T-helper 1 cell (primary cell): ENCODE measurements at places on chromosomes 4 and X.

DNA sequence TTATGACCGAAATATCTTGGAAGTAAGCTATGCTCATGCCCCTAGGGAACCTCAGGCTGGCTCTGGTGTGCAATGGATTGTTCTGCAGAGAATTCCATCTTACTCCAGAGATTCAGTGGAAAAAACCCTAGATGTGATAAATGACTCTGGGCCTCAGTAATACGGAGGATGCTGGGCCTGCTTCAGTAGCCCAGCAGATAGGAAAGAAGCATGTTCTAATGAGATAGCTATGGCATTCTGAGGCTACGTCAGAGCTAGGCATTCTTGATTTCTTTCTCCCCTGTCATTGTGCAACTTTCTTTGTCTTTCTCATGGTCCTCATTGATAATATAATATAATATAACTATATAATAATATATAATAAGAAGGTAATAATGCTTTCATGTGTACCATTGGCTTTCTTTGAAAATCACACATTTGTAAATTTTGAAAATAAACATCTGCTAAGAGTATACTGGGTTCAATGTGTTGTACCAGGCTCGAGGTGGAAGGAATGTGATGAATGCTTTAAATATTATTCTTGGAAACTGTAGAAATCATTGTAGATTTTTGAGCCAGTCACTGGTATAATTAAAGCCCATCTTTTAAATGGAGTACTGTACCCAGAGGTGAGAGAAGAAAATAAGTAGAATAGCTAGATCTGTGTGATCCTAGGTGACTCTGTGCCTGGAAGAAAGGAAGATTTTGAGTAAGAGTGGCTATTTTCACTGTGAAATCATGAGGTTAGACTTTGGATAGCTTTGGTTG is 152.0 kb downstream of the IL15 start:
- DNase-seq = no peak

GRCh38 chr4:79334783-79335182 is 8.9 kb upstream of the NAA11 start:
- no peak for DNase-seq

GRCh38 chr4:33045334-33045733 is 2325.2 kb downstream of the PCDH7 start:
- DNase-seq = no peak

DNA sequence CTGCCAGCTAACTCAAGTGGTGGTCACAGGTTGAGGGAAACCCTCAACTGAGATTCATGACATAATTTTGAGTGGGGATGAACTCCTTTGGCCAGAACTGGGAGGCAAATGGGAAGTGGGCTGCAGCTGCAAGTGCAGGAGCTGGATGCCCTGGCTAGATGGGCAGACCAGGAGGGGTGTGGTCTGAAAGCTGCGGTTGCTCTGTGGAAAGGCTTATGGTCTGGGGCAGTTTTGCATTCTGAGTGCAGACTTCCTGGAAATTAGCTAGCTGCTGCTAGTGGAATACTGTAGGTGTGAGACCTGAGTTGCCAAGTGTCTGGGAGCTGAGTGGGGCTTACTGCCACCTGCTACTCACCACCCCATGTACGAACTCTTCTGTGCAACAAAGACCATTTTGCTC is 52.1 kb upstream of the NAP1L2 start:
- no peak for DNase-seq

DNA sequence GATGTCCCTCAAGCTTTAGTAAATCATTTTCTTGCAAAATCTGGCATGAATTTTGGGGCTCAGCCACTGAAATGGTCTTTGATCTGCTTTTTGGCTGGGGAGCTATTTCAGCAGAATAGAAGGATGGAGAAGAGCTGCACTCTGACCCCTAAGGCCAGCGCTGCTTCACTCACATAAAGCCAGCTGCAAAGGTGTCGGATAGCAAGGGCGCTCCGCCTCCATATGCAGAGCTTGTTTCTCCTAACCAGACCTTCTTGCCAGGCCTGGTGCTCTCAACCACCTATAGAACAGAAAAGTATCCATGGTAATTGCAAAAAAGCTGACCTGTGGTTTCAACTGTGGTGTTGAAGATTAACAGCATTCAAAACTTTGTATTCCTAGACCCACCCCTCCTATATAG is 24.1 kb upstream of the COQ2 start:
- DNase-seq = no peak

DNA sequence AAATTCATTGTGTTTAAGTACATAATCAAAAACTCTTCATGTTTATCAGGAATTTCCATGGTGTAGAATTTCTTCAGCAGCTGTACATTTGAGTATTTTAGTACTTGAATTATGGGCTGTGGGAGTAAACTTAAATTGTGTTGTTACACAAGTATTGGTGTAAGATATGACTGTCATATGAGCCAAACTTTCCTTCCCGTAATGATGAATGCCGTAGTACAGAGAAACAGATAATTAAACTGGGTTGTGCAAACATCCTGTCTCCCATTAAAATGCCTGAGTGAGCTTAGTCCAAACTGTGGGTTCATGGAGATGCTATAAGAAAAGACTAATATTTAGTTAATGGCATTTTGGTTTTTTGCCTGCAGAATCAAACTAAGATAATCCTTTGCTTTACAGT is 159.2 kb downstream of the SLC4A4 start:
- DNase-seq = no peak

DNA sequence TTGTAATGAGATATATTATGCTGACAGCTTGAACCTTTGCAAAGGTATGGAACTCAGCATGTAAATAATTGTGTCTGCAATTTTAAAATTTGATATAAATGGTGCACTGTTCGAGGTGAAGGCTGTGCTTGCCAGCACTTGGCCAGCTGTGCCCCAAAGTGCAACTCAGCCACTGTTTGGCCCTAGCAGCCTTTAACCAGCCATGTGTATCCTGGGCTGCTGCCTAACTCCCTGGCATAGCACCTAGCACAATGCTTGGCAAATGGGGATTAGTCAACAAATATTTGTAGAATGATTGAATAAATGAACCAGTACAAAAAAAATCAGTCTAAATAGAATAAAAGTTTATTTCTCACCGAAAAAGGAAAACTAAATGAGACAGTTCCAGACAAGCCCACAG is 83.8 kb upstream of the ZIC3 start:
- no peak for DNase-seq

DNA sequence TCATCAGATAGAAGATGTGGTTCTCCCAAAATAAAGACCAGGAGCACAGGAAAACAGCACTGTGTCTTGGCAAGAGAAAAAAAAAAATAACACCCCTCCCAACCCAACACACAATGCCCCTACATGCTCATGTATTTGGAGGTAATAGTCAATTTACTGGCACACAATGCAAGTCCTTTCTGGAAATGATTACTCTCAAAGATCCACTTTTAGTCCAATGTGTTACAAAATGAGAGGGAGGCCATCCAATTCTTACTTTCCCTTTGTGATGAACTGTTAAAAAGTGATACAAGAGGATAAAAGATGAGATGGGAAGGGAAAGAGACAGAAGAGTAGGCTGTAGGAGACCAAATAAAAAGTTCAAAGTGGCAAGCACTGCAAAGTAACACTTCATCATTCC is 180.3 kb upstream of the DKK2 start:
- no peak for DNase-seq

DNA sequence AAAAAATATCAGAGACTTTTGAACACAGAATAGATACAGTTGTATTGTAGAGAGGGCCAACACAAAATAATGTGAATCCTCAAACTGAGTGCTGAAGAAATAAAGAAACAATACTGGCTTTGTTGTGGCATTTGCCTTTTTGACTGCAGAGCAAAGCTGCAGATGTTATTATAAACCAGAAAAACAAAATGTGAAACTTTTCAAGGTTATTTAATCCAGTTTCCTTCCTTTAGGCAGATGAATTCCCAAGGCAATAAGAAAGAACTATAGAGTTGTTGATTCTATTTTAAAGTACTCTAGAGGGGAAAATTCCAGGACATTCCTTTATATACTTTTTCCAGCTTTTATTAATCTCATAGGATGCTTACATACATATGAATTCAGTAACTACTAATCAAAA is 186.8 kb downstream of the NDST4 start:
- DNase-seq = no peak

GRCh38 chr4:145279122-145279960 is 99.0 kb upstream of the OTUD4 start:
- DNase-seq = no peak

DNA sequence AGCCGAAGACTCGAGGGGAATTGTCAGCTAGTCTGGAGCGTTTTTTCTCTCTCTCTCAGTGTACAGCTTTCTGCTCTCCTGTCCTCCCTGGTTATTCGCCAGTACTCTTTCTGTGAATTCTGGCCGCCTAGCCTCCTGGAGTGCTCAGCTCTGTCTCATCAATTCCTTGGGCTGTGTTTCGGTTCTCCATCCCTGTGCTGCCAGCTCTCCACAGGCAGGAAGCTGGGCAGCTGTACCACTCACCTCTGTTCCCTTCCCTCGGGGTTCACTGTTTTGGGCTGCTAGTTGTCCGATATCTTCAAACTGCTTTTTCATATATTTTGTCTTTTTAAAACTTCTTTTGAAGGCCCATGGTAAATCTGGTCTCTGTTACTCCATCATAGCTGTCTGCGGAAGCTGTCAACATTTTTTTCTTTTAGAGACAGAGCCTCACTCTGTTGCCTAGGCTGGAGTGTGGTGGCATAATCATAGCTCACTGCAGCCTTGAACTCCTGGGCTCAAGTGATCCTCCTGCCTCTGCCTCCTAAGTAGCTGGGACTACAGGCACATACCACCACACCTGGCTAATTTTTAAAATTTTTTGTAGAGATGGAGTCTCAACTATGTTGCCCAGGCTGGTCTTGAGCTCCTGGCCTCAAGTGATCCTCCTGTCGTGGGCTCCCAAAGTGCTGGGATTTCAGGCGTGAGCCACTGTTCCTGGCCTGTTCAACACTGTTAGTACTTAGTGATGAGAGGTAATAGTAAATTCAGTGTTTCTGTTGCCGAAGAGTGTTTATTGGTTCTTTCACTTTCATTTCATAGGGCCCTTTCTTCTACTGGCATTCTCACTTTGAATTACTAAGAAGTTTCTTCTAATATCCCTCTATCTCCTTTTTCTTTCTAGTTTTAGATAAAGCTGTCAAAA is 18.6 kb downstream of the ZCCHC4 start:
- no peak for DNase-seq

DNA sequence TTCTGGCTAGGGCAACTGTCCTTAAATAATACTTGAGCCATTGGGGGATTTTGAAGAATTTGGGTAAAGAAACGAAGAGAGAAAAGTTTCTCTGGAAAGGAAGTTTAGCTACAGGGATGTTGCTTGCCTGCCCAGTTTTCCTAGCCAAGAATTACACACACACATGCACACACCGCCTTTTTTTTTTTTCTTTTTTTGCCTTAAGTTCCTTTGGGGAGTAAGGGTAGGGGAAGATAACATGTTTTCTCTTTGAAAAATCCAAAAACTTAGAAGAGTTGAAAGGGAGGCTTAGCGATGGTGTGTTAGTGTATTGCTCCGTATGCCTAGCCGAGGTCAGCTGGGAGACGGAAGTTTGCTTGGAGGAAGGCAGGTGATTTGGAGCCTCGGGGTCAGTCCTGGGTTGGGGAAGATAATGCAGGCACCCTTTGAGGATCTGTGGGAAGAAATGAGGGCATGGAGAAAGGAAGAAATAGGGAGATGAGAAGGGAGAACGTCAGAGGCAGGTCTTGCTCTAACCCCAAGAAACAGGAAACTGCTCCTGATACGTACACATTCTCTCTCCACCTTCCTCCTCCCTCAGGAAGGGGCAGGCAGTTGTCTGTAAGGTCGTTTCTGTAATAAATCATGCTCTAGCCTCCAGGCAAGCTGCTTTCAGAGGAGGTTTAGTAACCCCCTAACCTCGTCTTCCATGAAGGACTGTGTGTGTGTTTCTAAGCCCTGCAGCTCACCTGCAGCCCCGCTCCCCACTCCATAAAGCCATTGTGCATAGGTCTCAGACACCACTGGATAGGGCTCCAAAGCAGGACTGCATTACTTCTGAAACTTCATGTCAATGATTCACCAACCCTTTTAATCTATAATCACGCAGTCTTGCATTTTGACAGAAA is 10.5 kb downstream of the KLF3 start:
- DNase-seq = no peak

DNA sequence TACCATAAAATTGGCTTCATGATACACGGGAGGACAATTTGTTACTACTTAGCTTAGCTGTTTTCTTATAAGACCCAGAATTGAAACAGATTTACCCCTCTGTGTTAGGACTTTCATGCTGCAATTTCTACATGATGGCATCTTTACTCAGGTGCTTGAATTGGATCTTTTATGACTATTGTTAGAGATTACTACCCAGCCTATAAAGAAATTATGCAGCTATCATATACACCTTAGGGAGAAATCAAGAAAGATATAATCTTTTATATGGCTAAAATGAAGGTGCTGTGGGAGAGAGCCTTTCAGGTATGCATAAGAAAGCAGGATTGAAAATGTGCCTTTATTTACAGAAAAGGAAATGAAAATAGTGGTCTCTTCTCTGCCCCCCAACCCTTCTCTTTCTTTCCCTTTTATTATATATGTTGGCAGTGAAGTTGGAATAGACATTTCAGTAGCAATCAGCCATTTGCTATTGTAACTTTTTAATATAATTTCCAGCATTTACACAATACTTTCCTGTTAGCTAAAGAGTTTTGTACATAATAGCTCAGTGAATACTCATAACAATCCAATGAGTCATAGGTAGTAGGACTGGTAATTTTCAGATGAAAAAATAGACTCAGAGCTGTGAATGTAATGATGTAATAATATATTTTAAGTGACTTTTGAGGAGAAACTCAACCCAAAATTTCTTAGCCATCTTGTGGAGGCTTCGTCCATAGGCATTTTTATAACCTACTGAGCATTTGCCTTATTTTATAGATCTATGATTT is 311.8 kb downstream of the ADGRL3 start:
- no peak for DNase-seq

GRCh38 chr4:3302786-3303564 is 10.2 kb downstream of the RGS12 start:
- no peak for DNase-seq

DNA sequence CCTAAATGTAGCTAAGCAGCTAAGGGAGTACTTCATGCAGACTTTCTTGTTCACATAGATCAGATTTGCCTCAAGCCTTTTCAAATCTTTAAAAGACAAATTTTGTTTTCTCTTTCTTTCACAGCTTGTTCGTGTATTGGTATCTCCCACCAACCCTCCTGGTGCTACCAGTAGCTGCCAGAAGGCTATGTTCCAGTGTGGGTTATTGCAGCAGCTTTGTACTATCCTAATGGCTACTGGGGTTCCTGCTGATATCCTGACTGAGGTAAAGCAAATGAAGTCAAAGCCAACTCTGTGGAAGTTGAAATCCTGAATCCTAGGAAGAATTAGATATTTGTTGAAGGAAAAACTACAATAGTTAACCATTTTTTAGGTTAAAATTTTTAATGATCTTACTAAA is 62.6 kb downstream of the USO1 start:
- no peak for DNase-seq

- DNase-seq = no peak
Observed at GRCh38 chrX:50483283-50483682, 12.7 kb upstream of the DGKK start.

GRCh38 chr4:70772929-70773555 is 51.3 kb downstream of the RUFY3 start:
- no peak for DNase-seq
